ENCODE measurements at places on chromosomes 7 and 10.

GRCh38 chr7:153217032-153217431, 457.5 kb downstream of the ACTR3B start:
- DNase-seq = no peak

- DNase-seq = no peak
Observed at GRCh38 chr10:106078895-106079576, 1085.5 kb downstream of the SORCS1 start.

DNA sequence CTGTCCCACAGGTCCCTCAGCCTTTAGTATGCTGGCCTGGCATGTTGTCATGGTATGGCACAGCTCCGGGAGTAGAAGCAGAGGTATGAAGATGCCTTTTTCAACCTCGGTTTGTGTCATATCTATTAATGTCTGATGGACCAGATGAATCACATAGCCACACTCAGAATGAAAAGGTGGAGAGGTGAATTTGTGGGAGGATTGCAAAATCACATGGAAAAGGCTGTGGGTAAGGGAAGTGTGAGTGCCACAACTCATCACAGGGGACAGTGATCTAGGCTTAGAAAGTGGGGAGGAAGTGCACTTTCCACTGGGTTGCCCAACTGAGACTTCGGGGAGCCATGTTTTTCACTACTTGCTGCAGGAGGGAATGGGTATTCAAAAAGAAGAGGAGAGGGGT, 190.7 kb downstream of the WDR11 start:
- no peak for DNase-seq

GRCh38 chr7:88101769-88102168, 118.1 kb downstream of the SRI start:
- no peak for DNase-seq

DNA sequence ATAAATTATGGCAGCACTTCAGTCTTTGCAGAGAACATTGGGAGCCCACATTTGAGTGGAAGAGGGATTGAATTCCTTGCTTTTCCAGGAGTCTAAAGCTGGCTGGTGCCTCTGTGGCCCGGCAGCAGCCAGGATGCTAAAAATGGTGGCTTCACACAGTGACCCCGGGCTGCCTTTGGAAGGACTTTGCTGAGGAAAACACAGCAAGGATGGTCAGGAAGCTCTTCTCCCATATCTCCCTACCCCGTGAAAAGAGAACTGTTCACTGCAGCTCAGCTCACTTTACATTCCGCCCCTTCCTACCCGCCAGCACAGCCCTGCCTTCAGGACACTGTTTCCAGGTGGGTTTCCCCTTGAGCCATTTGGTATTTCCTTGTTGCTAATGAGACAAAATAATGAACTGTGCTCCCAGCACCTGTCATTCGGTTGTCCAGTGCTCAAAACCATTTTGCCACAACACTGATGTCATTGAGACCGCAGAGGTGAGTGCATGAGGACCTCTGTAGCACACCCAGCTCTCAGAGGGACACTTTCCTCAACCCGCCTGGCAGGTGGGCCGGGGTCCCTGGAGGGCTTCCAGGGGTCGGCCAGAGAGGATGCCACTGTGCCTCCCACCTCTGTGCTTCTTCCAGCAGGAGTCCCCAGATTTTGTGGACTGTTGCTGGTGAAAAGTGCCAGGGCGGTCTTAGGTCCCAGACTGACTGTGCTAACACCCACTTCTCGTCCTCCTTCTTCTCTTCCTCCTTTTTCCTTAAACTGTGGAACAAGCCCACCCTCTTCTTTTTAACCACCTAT, 255.7 kb upstream of the PPP2R2D start:
- DNase-seq = no peak

DNA sequence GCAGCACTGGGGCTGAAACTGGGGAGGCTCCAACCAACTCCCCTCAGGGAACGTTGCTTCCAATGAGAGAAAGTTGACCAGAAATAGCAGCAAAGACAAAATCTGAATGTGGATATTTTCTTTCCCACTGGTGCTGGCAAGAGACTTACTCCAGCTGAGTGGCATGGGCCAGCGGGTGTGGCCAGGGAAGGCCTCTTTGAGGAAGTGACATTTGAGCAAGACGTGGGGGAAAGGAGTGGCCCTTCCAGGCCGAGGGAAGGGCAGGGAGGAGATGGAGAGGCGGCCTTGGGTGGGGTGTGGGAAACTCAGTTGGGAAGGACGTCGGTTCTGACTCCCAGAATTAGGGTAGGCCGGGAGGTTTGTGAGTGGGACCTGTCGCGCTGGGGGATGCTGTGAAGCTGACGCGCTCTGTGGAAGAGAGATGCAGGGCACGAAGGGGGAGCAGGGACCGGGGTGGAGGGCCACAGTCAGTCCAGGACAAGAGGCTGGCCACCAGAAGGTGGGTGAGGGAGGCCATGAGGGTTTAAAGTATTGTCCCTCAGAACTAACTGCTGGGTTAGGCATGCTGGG, 96.7 kb upstream of the IKZF1 start:
- DNase-seq = no peak

- DNase-seq = no peak
Observed at GRCh38 chr7:140348161-140348849, 50.0 kb downstream of the SLC37A3 start.

DNA sequence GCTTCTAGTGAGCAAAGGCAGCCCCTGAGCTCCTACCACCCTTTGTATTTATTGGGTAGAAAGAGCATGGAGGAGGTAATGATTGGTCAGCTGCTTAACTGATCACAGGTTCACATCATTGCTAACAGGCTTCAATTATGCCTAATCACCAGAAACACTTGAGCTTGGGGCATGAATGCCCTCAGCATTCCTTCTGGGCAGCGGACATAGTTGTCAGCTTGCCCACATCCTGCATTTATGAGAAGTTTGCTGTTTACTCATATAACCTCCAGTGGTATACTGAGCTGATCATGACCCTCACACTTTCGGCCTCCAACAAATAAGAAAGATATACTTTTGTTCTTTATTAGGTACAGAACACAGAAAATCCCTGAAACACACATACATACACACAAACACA, 140.3 kb upstream of the ODAD2 start:
- no peak for DNase-seq

DNA sequence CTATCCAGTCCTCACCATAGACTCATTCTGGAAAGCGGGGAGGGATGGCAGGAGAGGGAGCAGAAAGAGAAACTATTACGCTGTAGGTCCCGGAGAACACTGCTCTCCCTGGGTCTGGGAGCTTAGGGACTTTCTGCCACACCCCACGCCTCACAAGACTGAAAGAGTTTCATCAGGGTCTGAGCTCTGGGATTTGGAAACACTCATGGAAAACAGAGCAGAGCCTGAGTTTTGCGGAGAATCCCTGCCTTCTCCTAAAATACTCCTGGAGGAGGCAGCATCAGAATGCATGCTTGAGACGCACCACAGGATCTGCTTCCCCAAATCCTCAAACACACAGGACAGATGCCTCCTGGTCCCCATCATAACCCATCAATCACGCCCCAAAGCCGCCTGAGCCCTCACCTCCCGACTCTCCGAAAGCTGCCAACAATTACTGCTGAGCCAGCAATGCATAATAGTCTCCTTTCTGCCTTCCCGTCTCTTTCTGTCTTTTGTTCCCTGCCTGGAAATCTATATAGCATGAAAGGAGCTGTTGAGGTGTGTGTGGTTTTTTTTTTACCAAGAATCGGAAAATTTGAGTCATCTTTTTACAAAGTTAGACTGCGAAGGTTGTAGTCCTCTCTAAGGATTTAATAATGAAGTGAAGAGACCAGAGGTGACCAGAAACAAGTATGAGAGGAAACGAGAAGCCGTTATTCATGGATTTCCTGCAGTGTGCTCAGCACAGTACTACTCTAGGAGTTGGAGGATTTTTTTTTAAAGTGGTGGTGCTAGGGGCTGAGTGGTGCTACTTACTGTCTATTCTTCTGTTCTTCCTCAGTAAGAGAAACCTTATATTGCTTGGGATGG, 37.7 kb downstream of the ASB13 start:
- DNase-seq = no peak

GRCh38 chr10:9296190-9296589, 1241.7 kb downstream of the GATA3 start:
- DNase-seq = no peak

- DNase-seq = no peak
Observed at GRCh38 chr7:94135180-94135579, 131.0 kb upstream of the BET1 start.

- DNase-seq = no peak
Observed at GRCh38 chr10:97149079-97149531, 36.7 kb downstream of the SLIT1 start.

- no peak for DNase-seq
Observed at GRCh38 chr10:78778444-78779338, 290.1 kb upstream of the ZMIZ1 start.

DNA sequence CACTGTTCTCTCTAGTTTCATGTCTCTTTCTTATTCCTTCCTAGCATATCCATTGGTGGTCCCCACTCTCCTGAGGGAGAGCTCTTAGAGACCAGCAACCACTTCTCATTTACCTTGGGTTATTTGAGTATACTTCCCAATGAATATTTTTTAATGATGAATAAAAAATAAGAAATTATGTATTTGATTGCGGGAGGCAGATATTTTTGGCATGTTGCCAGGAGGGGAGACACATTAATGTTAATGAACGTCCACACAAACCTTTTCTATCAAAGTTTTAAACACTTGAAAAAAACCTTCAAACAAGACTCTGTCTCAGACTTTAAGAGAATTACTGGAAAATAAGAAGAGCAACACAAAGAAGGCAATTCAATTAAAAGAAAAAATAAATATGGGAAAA, 260.6 kb upstream of the MAGI2 start:
- no peak for DNase-seq

DNA sequence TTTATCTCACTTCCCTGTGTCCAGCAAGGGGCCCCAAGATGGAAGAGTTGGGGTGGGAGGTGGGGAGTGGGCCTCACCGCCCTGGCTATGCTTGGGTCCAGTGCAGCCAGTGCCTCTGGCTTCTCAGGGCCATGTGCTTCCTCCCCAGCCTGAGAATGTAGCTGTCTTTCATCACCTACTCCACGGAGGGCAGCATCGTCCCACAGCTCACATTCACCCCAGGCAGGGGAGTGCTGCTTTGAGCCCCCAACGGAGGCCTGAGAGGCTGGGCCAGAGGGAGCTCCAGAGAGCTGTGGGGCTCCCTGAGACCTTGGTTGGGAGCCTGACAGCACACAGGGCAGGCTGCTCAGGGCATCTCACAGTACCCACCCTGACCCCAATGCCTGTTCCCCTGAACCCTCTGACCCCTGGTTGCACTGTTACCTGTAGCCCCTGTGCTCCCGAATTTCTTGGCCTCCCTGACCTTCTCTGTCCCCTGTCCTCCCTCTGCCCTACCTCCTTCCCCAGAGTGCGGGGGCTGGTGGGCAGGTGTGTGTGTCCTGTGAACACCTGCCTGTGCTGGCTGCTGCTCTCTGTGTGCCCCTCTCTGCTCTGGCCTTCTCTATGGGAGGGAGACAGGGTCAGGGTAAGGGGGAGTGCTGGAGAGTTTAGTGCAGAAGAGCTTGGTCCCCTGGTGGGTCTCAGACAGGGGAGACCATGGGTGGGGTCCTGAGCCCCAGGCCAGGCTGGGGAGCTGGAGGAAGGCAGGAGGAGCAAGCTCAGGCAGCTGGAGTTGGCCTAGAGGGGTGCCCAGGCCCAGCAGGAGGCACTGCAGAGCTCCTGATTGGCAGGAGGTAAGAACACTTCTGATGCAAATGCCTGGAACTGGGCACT, 19.6 kb upstream of the ZNF488 start:
- no peak for DNase-seq

DNA sequence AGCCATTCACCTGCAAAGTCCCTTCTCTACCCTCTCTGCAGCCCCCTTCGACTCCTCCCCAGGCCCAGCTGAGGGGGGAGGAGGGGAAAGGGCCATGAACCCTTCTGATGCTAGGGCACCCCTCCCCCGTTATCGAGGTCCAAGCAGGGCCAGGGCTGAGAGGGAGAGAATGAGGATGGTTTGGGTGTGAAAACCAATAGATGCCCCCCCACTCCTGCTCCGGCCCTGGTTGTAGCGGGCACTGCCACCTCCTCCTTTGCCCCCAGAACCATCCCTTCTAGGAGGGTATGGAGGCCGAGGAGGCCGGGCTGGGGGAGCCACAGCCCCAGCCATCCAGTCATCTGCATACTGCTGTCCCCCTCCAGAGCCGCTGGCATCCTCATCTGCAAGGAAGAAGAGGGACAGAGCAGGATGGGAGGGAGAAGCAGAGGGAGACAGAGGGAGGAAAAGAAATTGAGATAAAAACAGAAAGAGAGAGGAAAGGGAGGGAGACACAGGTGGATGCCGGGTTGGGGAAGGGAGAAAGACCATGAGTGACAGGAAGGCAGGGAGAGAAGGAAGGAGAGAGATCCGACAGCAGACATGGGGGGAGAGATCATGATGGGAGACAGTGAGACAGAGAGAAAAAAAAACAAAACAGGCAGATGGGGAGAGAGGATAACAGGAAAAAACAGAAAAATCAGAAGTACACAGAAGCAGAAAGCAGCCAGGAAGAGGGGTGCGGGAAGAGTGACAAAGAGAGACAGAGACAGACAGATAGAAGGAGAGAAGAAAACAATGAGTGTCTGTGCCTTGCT, 1.9 kb upstream of the GAL3ST4 start:
- no peak for DNase-seq

All from cortex of kidney (tissue), 1 donor.